ENCODE measurements at places on chromosomes 5 and 9.

DNA sequence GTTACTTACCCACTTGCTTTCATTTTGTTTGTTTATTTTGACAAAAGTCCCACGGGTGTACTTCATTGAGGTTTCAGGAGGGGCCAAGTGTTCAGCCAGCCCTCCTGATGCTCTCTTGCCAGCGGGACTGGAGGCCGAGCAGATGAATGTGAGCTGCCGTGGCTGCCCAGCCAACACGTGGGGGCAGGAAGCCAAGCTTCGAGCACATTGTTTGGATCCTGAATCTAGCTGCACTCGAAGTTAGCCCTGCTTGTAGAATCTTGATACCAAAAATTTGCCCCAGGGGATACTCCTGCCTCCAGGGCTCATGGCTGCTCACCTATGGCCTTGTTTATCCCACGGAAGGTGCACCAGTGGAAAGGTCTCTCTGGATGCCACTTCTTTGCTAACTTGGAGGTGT is 49.3 kb downstream of the RASGEF1C start:
- DNase-seq: no peak

- DNase-seq: no peak
Observed at GRCh38 chr9:87810008-87810407, 72.7 kb upstream of the SPATA31E1 start.

GRCh38 chr9:136314944-136315343 is 11.1 kb upstream of the CCDC187 start:
- no peak for DNase-seq

GRCh38 chr5:30849931-30850710 is 343.4 kb upstream of the CDH6 start:
- no peak for DNase-seq

- DNase-seq: no peak
Observed at GRCh38 chr9:135851748-135852147, 55.6 kb downstream of the CAMSAP1 start.

GRCh38 chr5:151628112-151628823 is 37.1 kb upstream of the FAT2 start:
- DNase-seq: no peak

DNA sequence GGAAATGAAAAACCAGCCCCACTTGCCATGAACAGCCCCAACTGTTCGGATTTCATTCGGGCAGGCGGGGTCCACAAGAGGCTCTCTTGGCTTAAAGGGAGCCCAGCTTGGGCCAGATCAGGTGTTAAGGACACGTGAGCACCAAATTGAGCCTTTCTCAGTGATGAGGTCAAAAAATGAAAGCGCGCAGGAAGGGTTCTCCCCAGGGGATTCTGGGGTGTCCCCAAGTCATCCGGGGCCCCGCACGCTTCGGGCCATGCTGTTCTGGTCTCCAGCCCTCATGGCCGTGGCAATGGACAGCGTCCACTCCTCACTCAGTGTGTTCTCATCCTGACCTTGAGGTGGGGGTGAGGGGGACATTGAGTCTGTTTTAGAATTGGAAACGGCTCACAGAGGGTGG is 10.9 kb downstream of the AK1 start:
- DNase-seq: no peak

GRCh38 chr9:137308057-137308619 is 6.1 kb upstream of the NRARP start:
- DNase-seq: no peak

DNA sequence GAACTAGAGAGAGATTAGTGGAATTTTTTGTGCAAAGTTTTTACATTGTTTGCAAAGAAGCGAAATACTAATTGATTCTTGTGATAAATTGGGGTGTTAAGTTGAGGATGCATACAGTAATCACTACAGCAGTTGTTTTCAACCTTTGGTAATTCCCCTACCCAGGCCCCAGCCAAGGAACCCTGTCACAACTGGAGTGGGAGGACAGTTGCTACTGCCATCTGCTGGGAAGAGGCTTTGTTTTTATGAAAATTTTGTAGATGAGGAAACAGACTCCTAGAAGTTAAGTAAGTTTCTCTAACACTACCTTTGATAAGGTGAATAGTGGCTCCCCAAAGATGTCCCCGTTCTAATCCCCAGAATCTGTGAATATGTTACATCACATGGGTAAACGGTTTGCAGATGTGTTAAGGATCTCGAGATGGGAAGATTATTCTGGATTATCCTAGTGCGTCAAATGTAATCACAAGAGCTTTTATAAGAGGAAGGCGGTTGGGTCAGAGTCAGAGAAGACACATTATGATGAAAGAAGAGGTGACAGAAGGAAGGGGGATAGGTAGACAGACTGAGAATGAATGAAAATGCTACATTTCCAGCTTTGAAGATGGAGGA is 34.0 kb upstream of the PPP1R2B start:
- peak; percentile 13 for DNase-seq

DNA sequence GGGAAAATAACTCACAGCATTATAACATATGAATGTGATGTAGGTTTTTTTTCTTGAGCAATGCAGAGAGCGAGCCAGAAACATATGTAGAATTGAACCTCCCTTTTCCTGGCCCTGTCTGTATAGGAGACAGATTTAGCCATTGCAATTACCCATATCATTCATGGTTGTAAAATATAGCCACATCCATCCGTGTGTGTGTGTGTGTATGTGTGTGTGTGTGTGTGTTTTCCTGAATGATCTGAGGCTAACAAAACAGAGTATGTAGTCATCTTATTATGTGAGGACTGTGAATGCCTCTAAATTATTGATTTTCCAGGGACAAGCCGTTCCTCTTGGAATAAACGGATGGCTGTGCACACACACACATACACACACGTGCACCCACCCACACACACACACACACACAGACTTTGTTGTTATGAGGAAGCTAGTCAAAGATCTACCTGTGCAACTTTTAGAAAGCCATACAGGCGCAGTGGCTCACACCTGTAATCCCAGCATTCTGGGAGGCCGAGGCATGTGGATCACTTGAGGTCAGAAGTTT is 11.7 kb upstream of the DENND1A start:
- DNase-seq: no peak

DNA sequence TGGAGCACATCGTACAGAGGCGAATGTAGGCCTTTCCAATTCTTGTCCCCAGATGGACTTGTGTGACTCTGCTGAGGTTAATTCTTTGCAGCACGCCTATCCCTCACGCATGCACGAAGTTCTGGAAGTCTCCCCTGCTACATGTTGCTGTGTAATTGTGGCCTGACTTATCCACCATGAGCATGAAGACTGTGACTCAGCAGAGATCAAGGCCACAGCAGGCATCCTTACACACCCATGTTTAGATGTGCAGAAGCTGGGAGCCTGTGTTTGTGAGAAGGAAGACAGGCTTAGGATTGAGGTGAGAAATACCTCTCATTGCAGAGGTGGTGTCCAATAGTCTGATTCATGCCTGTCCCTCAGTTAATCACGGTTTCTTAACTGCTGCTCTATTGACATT is 135.6 kb downstream of the ICE1 start:
- DNase-seq: no peak

DNA sequence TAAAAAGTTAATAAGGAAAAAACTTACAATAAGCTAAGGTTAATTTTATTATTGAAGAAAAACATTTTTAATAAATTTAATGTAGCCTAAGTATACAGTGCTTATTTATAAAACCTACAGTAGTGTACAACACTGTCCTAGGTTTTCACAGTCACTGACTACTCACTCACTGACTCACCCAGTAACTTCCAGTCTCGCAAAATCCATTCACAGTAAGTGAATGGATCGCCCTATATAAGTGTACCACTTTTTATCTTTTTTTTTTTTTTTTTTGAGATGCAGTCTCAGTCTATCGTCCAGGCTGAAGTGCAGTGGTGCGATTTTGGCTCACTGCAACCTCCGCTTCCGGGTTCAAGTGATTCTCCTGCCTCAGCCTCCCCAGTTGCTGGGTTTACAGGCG is 47.7 kb downstream of the FNIP1 start:
- DNase-seq: no peak

- no peak for DNase-seq
Observed at GRCh38 chr5:135019314-135019713, 14.7 kb downstream of the PITX1 start.

DNA sequence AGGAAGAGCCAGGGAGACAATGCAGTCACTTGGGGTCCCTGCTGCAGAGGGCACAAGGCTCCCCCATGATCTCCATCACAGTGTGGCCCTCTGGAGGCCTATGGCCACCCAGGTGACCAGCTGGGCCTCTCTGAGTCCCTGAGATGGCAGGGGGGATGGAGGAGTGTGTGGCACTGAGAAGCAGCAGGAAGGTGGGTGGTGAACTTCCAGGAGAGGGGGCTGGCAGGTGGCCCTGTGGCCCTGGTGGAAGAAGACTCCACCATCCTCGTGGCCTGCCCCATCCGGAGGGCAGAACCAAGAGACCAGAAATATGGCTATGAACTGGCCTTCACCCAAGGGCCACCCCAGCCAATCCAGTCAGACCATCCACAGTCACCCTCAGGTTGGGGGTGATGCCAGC is 31.7 kb upstream of the AFAP1L1 start:
- no peak for DNase-seq

DNA sequence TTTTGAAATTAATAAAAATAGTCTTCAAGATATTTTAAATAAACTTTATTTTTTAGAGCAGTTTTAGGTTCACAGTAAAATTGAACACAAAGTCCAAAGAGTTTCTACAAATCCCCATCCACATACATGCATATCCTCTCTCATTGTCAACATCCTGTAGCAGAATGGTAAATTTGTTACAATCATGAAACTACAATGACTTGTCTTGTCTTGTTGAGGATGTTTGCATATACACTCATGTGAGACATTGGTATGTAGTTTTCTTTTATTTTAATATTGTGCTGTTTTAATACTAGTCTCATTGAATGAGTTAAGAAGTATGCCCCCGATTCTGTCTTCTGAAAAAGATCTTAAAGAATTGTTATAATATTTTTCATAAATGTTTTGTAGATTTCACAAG is 447.0 kb upstream of the EDIL3 start:
- DNase-seq: no peak

GRCh38 chr9:92196909-92197308 is 81.7 kb upstream of the SPTLC1 start:
- DNase-seq: no peak

DNA sequence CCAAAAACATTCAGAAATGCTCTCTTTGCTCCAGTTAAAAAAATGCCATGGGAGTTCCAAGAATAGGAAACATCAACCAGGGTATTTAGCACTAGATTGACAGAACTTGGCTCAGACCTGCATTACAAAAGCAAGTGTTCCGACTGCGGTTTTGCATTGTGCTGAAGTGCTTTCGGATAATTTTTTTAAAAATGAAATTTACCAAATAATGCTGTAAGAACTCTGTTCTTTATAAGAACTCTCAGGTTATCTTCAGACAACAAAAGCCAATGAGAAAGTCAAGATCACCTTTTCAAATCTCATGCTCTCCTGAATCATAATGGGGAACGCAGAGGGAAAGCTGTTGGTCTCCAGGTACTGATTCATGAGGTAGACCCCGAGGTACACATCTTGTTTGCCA is 483 bp upstream of the PLPP6 start:
- DNase-seq: no peak

GRCh38 chr5:67802766-67803165 is 412.8 kb upstream of the PIK3R1 start:
- no peak for DNase-seq

DNA sequence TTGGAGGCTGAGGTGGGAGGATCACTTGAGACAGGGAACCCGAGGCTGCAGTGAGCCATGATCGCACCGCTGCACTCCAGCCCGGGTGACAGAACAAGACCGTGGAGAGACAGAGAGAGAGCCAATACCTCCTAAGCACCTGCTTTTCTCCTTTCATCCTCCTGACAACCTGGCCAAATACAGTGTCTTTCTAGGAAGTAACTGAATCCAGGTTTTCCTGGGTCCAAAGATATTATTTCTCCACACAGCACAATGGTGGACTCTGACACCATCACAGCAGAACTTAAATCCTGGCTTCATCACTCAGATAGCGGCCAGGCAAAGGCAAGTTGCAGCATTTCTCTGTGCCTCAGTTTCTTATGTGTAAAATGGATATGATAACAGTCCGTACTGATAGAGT is 21.9 kb downstream of the DUSP1 start:
- DNase-seq: no peak

DNA sequence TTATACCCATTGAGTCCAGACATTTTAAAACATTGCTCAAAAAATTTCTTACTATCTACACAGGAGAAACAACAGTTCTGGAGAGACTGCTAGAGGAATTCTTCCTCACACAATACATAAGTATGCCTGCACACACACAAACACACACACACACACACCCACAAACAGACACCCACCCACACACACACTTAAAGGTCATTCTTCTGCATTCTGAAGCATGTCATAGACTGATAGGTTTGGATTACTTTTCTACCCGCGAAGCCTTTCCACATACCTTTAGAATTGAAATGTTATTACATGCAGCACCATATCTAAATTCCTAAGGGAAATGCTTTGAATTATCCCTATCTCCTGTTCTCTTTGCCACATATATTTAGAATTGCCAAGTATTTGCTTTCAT is 80.2 kb downstream of the FAM174A start:
- DNase-seq: no peak

GRCh38 chr9:104914466-104914865 is 13.5 kb downstream of the ABCA1 start:
- no peak for DNase-seq

GRCh38 chr9:91161465-91162300 is 200.0 kb downstream of the AUH start:
- DNase-seq: no peak

DNA sequence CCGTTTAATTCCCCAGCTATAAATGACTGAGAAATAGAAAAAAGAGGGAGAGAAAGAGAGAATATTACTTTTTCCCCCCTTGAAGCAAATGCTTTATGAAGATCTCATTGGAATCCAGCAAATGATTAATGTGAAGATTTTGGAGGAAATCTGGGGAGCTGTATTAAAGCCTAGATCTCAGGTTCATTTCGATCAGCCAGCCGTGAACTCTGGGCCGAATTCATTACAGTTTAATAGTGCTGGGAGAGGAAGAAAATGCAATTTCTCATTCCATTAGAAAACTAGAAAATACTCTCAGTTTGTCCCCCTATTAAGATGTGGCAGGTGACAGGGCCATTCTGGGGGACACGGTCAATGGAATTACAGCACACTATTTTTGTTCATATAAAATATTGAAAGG is 4.8 kb downstream of the OTP start:
- no peak for DNase-seq

DNA sequence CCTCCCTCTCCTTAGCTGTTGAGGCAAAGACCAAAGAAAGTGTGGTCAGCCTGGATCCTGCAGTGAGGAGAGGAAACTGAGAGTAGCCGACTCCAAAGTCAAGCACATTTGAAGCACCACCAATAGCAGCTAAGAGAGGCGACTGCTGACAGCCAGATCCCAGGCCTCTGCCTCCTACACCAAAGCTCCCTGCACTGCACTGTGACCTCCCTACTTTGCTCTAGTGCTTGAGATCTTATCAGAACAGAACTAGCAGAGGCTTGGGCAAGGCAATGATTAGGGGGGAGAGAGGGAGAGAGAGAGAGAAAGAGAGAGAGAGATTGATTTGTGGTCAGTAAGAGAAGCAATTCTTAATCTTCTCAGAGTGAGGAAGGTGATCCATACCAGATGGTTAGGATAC is 216.3 kb downstream of the CDK5RAP2 start:
- DNase-seq: no peak

DNA sequence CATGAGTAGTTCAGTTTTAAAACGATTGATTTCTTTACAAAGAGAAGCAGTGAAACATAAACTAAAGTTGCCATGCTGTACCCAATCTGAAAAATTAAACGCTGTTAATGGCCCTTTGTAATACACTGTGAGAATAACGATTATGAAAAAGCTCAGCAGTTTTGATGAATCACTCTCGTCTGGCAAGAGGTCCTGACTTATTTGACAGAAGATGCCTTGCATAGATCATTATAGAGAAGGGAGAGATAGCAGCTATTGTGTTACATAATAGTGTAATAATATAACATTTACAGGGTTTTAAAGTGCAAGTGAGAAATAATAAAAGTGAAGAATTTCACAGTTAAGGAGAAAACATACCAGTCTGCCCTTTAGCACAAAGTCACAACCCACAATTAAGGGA is 361.5 kb upstream of the CDH10 start:
- DNase-seq: no peak

Data from GM12892 (cell line).